ENCODE measurements at places on chromosomes 1 and 21. TPM values are rescaled to one million over a fixed set of nuclear protein-coding genes. Genes with fewer than 3 reads are reported as not detected.

DNA sequence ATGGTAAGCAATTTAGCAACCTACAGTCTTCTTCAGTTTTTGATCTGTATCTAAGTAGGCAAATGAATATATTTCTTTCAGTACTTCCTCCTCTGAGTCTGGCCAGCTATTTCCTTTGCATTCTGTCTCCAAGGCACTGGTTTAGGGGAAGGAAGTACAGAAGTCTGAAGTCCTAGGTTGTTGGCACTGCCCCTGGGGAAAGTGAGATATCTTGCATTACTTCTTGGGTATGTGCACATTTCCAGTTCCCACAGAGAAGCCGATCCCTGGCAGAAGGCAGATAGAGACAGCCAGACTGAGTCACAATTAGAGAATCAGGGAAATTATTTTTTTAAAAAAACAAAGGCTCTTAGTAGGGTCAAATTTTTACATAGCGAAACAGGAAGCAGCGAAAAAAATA lies 98.8 kb downstream of the RASAL2 start:
- DNase-seq, result no peak

- DNase-seq, result no peak
These were observed 33.2 kb upstream of the SERBP1 start for GRCh38 chr1:67463298-67463955.

GRCh38 chr1:36885540-36886357 lies 148.6 kb downstream of the GRIK3 start:
- no peak for DNase-seq

- no peak for DNase-seq
These were observed 25.9 kb upstream of the PLA2G2C start for GRCh38 chr1:20212085-20212684.

DNA sequence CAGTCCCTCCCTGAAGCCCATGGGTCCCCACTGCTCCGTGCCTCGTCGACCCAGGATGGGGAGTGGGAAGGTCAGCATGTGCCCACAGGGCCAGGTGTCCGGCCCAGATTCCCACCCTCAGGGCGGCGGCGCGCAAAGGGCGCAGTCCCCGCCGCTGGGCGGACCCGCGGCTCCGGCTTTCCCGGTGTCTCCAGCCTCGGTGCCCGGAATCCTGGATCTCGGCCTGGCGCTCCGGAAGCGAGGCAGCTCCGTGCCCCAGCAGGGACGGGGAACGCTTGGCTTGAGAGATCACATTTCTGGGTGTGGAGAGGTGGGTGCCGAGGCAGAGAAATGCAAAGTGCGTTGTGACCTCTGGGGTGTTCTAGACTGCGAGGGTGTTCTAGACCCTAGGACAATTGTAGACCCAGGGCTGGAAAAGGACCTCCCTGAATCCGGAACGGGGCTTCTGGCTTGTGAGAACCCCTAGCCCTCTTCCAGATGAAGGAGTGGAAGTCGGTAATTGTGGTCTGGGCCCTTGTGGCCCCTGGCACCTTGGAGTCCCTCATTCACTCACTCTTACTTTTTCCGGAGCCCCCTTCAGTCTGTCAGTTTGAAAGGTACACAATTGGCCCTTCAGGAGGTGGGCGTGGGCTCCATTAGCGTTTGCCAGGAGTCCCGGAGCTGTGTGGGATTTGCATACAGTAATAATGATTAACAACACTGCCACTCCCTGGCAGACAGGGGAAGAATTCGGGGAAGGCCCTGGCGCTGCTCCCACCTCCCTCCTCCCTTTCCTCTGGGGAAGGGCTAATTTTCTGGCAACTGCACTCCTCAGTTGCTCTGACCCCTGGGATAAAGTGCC lies 1.6 kb upstream of the KCND3 start:
- no peak for DNase-seq

DNA sequence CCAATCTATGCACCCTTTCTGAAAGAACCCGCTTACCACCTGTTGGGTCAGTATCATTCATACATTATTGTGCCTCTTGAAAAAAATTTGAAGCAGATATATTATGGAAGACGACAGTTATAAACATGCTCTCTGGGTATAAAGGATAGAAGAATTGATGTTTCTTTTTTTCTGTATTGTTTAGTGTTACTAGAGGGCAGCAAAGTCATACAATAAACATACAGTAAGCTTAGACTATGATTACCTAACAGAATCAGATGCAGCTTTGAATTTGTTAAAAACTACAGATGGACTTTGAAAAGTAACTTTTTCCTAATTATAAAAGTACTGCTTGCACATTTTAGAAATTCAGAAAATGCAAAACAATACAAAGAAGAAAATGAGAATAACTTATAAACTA lies 11.1 kb upstream of the PAXBP1 start:
- DNase-seq, result no peak

DNA sequence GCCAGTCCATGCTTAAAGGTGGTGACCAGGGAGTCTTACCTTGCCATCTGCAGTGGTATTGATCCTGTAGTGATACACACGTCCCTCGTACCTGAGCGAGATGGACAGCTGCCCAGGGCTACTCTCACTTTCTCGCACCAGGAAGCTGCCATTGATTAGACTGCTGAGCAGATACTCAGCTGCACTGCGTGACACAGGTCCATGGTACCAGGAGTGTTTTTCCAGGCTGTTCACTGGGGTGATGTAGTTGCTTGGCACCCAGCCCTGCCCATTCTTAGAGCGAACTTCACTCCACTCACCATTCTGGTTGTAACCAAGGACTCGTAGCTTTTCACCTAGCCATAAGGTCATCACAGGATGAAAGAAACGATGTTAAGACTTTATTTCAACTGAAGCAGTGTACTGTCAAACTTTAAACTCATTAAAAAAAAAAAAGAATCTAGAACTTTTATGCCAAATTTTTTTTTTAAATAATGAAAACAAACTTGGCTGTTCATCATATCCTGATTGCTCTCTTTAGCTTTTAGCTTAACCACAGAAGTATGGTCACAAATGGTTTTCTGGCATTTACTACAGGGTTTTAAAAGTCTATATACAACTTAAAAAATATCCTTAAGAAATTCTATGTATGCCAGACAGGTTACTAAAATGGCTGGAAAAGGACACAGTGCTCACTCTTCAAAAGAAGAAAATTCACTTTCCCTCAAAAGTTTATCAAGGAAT lies 44.6 kb downstream of the TOR3A start:
- DNase-seq, result no peak

DNA sequence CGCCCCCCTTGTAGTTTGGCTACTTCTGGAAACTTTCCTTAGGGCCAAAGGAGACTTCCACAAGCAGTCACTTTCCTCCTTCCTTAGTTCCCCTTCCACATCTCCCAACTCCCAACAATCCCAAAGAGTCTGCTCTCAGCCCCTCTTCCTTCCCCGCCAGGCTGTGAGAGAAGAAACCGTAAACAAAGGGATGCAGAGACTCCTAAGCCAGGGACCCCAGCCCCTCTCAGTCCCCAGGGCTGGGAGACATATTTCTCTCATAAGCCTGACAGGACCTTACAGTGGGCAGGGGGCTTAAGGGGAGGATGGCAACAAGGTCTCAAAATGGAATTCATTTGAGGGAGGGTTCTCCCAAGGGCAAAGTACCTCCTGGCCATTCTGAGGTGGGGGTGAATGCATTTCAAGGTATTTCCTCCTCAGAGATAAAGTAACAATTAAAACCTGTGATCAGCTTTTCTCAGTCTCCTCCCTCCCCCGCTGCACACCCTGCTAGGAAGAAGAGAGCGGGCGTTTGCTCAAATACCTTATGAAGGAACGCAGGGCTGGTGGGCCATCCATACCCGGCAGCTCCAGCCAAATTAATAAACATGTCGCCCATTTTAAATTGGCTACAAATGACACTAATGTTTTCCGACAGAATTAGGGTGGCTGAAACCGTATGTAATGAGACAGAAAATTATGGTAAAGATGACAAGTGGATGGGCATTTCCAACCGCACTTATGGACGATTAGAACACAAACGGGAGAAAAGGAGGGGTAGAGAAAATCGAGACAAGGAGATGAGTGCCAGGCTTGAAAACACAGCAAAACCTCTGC lies 4.0 kb downstream of the BARHL2 start:
- no peak for DNase-seq

- no peak for DNase-seq
These were observed 8.5 kb downstream of the SSR2 start for GRCh38 chr1:156012051-156012817.

The ELAPOR1 gene
- 32.0 TPM for total RNA-seq

The SWT1 gene
- total RNA-seq, result 1.8 TPM

The LRRN2 gene
- 0.05 TPM for total RNA-seq

The CYP2J2 gene
- 0.49 TPM for total RNA-seq

The CENPF gene
- total RNA-seq, result 54.4 TPM

The C1orf226 gene
- total RNA-seq, result not detected
